ENCODE measurements at places on chromosomes 1 and 21.

DNA sequence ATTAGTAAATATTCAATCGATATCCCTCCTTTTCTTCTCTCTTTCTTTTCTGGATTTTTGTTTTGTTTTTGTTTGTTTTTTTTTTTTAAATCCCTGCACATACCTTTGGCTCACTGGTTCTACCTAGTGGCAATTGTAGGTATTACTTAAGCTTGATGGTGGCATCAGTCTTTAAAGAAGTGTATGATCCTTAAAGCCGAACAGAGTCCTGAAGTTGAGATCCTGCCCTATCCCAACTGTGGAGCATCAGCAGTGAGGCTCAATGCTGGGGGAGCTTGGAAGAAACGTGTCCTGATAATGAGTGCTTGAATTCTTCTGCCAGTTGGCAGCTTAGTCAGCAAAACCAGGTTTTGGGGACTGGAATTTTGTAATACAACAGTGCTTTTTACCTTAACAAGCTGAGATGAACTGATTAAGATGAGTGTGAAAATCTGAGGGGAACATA is 60.8 kb downstream of the FASLG start:
- peaks cover 2% of the 10 kb centered on the region for H3K27me3 ChIP-seq
- peaks cover 14% of the 10 kb centered on the region for H3K4me1 ChIP-seq
- no peaks in the 10 kb centered on the region for H3K36me3 ChIP-seq
- DNase-seq, result no peak
- H3K4me3 ChIP-seq, result no peak overlapping the region
- no peak overlapping the region for H3K27ac ChIP-seq

GRCh38 chr1:203381151-203381751 is 30.3 kb upstream of the FMOD start:
- no peak overlapping the region for H3K4me3 ChIP-seq
- no peaks in the 10 kb centered on the region for H3K36me3 ChIP-seq
- H3K4me1 ChIP-seq, result no peaks in the 10 kb centered on the region
- H3K27ac ChIP-seq, result no peak overlapping the region
- DNase-seq, result peak; percentile 15

- H3K4me3 ChIP-seq, result no peak overlapping the region
- peaks cover 9% of the 10 kb centered on the region for H3K27me3 ChIP-seq
- H3K36me3 ChIP-seq, result no peaks in the 10 kb centered on the region
- H3K4me1 ChIP-seq, result peaks cover 11% of the 10 kb centered on the region
- H3K27ac ChIP-seq, result peak overlapping the region; percentile 85
Observed at GRCh38 chr1:203486618-203487370, 7.2 kb upstream of the OPTC start.

DNA sequence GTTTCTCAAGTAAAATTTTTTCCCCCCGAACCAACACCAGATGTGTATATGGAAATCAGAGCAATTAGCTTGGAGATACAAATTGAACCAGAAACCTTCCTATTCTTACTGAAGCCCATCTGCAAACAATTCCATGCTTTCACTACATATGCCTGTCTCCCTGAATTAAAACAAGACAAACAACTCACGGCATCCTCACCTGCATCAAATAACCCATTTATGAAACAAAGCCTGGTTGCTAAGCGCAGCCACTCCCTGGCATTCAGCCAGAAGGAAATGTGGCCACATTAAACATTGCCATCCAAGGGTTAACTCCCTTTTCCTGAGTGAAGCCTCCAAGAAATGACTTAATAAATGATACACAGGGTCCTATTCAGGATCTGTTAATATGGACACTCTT is 55.3 kb downstream of the APP start:
- peaks cover 6% of the 10 kb centered on the region for H3K36me3 ChIP-seq
- peak overlapping the region; percentile 24 for H3K27ac ChIP-seq
- H3K27me3 ChIP-seq, result no peaks in the 10 kb centered on the region
- no peak overlapping the region for H3K4me3 ChIP-seq
- peaks cover 36% of the 10 kb centered on the region for H3K4me1 ChIP-seq
- DNase-seq, result no peak

GRCh38 chr21:19343711-19344110 is 940.1 kb upstream of the TMPRSS15 start:
- H3K4me3 ChIP-seq, result no peak overlapping the region
- no peaks in the 10 kb centered on the region for H3K4me1 ChIP-seq
- H3K36me3 ChIP-seq, result no peaks in the 10 kb centered on the region
- H3K27me3 ChIP-seq, result no peaks in the 10 kb centered on the region

GRCh38 chr1:27299385-27300271 is 22.3 kb upstream of the TMEM222 start:
- peaks cover 46% of the 10 kb centered on the region for H3K4me1 ChIP-seq
- peaks cover 20% of the 10 kb centered on the region for H3K36me3 ChIP-seq
- peak overlapping the region; percentile 9 for H3K4me3 ChIP-seq
- H3K27me3 ChIP-seq, result no peaks in the 10 kb centered on the region
- DNase-seq, result peak; percentile 95

GRCh38 chr1:169466259-169467230 is 19.2 kb downstream of the SLC19A2 start:
- DNase-seq, result no peak
- H3K4me1 ChIP-seq, result no peaks in the 10 kb centered on the region
- H3K27ac ChIP-seq, result no peak overlapping the region
- H3K36me3 ChIP-seq, result peaks cover 9% of the 10 kb centered on the region
- H3K27me3 ChIP-seq, result no peaks in the 10 kb centered on the region
- H3K4me3 ChIP-seq, result no peak overlapping the region

DNA sequence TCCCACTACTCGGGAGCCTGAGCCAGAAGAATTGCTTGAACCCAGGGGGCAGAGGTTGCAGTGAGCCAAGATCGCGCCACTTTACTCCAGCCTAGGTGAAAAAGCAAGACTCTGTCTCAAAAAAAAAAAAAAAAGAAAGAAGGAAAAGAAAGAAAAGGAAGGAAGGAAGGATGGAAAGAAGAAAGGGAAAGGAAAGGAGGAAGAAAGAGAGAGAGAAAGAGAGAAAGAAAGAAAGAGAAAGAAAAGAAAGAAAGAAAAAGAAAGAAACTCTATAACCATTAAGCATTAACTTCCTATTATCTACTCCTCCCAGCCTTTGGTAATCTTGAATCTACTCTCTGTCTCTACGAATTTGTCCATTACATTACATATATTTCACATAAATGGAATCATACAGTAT is 6.9 kb upstream of the NFASC start:
- DNase-seq, result no peak
- H3K4me1 ChIP-seq, result no peaks in the 10 kb centered on the region
- H3K27me3 ChIP-seq, result peaks cover 9% of the 10 kb centered on the region
- no peak overlapping the region for H3K27ac ChIP-seq

GRCh38 chr1:116379674-116380498 is 6.8 kb downstream of the ATP1A1 start:
- H3K36me3 ChIP-seq, result peaks cover 7% of the 10 kb centered on the region
- no peak overlapping the region for H3K4me3 ChIP-seq
- H3K27me3 ChIP-seq, result no peaks in the 10 kb centered on the region
- DNase-seq, result no peak
- H3K27ac ChIP-seq, result no peak overlapping the region
- H3K4me1 ChIP-seq, result peaks cover 64% of the 10 kb centered on the region

DNA sequence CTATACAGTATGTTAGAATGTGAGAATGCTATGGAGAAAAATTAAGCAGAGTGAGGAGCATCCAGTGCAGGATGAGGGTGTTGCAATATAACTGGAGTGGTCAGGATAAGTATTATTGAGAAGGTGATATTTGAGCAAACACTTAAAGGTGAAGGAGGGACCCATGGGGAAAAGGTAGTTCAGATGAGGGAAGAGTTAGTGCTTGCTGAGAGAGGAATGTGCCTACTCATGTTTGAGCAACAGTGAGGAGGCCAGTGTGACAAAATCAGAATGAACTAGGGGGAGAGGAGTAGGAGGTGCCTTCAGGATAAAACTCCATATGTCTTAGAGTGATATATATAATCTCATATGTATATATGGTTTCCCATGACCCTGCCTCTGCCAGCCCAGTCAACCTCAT is 6.2 kb upstream of the TRIM45 start:
- H3K4me1 ChIP-seq, result peaks cover 4% of the 10 kb centered on the region
- H3K36me3 ChIP-seq, result no peaks in the 10 kb centered on the region
- no peak overlapping the region for H3K27ac ChIP-seq
- H3K4me3 ChIP-seq, result no peak overlapping the region

GRCh38 chr1:3003039-3003940 is 18.0 kb upstream of the ACTRT2 start:
- no peaks in the 10 kb centered on the region for H3K36me3 ChIP-seq
- H3K27me3 ChIP-seq, result no peaks in the 10 kb centered on the region
- H3K4me3 ChIP-seq, result no peak overlapping the region
- H3K27ac ChIP-seq, result no peak overlapping the region
